ENCODE measurements at places on chromosomes 6 and 20.

GRCh38 chr6:21132856-21133838, 460.4 kb upstream of the SOX4 start:
- DNase-seq = no peak

GRCh38 chr6:88048578-88048977, 937 bp downstream of the SPACA1 start:
- no peak for DNase-seq

GRCh38 chr6:6057442-6058053, 50.8 kb upstream of the NRN1 start:
- no peak for DNase-seq

GRCh38 chr6:99002831-99003230, 55.1 kb upstream of the FBXL4 start:
- no peak for DNase-seq

- no peak for DNase-seq
Measured at GRCh38 chr20:46791722-46792416, 82.4 kb downstream of the SLC2A10 start.

- DNase-seq = no peak
Measured at GRCh38 chr20:57503035-57503658, 21.8 kb downstream of the CTCFL start.

DNA sequence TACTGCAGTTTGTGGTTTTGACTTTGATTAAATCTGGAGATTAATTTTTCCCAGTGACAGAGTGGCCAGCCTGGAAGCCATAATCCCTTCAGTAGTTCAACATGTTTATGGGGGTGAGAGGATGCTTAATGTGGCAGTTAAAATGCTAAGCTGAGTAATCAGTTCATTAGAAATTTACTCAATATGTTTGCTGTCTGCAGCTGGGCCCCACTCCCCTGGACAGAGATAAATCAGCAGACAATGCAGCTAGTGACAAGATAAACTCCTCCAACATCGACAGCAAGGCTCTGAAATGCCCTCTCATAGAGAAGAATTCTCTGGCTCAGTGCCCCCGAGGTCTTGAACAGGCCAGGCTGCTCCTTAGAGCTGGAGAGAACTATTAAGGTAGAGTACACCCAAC, 101.9 kb downstream of the LRFN2 start:
- DNase-seq = no peak

DNA sequence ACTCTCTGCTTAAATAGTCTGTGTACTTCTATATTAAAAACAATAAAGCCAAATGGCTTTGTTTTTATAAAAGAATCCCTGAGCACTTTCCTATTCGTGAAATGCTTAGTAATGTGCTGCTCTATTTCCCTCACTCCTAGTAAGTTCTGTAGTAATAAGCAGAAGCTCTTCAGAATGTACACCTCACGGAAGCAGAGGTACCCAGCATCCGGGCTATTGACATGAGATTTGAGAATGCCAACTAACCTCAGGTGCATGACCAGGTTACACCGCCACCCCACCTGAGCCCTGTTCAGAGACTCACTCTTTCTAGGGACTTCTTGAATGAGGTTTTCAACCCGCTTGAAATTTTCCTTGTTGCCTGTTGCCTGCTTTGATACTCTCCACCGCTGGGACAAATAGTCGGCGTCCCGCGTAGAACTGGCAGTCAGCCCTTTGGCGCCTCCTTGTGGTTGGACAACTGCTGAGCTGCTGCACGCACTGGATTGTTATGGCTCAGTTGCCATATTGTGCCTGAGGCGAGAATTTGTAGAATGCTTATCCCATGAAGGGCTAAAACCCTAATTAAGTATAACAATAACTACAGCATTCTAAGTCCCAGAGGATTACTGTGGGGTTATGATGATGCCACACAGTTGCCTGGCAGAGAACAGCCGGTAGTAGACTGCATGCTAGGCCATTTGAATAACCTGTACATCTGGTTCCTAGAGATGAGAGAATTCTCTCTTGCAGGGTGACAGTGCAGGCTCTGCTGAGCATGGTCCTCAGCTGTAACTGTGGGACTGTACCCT, 95.4 kb downstream of the KHDC1L start:
- DNase-seq = peak; percentile 86

DNA sequence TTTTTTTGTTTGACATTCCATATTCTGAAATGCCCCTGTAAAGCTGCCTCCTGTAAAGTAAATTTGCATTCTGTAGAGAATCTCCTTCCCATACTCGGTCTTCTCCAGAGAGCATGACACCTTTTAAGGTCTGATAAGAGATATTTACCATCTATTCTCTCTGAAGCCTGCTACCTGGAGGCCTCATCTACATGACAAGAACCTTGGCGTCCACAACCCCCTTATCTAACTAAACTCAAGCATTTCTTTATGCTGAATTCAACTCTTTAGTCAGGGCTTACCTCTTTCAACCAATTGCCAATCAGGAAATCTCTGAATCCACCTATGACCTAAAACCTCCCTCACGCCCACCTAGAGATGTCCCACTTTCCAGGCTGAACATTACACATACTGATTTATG, 51.6 kb downstream of the FAM184A start:
- no peak for DNase-seq

DNA sequence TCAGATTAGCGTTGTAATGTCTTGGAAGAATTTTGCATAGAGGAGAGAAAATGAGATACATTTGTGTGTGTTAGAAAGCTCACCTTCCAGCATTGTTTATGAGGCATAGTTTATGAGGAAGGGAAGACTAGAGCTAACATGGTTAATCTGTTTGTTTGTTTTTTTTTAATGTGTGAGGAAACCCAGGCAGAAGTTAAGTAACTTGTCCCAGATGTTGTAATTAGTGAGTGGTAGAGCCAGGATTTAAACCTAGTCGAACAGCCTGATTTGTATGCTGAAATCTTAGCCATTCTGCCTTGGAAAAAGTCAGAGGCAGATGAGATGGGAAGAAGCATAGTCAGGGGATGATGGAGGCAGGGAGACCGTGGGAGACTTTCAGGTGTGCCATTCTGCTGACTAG, 29.1 kb downstream of the NDUFAF5 start:
- no peak for DNase-seq

- no peak for DNase-seq
Measured at GRCh38 chr6:43825187-43826115, 55.4 kb downstream of the VEGFA start.

GRCh38 chr20:47925593-47925992, 140.3 kb upstream of the SULF2 start:
- DNase-seq = no peak

DNA sequence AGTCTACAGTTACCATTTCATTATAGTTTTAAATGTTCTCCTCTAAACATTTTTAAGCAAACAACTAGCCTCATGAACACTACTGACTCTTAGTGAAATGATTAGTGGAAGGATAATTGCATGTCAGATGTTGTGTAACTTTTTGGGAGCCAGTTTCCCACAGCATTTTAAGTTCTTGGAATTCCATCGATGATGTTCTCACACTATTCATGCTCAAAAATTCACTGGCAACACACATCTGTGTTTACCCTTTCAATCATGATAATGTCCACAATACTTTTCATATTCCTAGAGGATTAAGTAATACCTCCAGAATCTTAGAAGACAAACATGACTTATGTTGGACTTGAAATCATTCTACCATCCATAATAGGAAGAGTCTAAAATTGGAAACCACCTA, 678.1 kb upstream of the ID4 start:
- DNase-seq = no peak

DNA sequence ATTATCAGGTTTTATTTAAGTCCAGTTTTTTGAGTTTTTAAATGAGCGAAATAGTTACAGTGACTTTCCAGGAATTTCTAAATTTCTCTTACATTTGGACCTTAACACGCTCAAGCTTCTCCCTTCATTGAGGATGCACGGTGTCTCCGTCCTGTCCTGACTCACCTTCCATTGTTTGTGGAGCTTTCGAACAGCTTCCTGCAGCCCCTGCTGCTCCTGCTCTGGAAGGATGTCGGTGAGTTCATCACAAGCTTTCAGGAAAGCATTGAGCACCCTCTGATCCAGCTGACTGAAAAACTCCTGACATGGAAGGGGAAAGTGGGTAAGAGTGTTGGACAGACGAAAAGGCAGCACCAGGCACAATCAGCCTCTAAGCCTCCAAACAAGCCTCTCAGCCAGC, 183.7 kb downstream of the SYNE1 start:
- no peak for DNase-seq

DNA sequence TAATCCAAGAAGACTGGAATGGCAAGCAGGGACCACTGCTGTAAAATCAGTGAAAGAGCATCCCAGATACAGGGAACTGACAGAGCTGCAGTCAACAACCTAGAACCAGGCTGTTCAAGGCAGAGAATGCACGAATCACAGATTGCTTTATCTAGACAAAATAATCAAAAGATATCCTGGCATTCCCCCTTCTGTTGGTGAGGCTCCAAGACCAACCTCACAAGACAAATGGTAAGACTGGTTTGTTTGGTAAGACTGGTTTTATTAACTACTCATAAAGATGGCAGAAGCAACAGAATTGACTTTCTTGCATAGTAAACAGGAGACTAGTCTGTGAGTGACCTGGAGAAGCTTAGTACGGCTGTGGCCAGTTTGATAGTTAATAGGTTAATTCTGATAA, 88.8 kb upstream of the AHI1 start:
- no peak for DNase-seq

DNA sequence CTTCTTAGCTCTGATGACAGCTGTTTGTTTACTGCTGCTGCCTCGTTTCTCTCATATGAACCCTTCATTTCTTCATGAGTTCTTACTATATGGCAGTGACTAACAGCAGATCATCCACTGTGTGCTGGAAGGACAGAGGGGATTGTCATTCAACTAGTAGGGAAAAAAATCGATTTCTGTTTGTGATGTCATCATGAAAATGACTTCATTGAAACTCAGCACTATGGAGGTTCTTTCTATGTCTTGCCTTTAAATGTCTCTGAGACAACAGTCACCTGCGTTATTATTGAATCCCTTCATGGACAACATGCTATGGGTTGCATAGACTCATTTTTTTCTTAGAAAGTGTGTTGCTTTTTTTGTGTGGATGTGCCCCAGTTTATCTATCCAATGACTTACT, 394.4 kb downstream of the DOK5 start:
- DNase-seq = no peak

DNA sequence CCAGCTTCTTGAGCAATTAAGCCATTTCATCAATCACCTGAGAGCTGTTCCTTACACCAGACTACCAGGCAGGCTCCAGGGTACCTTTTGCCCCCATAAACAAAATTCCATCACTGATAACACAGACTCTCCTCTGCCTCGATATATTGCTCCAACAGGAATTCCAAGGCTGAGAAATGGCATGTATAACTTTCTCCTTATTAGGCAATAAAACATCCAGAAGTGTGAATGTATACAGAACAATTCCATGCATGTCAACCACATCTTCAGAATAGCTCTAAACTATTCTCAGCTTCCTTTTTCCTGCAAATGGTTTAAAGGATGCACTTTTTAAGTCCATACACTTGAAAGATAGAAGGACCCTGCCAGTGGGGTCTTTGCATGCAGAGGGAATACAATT, 73.8 kb downstream of the EDN3 start:
- no peak for DNase-seq

GRCh38 chr6:155091756-155092155, 96.6 kb downstream of the TIAM2 start:
- DNase-seq = no peak

Data from activated T-cell treated with anti-CD3 and anti-CD28 coated beads, Interleukin-2, amount 50 U/mL, for 48 hours (primary cell).